Anterior cingulate cortex (tissue), 58 donors: ENCODE measurements at places on chromosomes 13 and 19.

DNA sequence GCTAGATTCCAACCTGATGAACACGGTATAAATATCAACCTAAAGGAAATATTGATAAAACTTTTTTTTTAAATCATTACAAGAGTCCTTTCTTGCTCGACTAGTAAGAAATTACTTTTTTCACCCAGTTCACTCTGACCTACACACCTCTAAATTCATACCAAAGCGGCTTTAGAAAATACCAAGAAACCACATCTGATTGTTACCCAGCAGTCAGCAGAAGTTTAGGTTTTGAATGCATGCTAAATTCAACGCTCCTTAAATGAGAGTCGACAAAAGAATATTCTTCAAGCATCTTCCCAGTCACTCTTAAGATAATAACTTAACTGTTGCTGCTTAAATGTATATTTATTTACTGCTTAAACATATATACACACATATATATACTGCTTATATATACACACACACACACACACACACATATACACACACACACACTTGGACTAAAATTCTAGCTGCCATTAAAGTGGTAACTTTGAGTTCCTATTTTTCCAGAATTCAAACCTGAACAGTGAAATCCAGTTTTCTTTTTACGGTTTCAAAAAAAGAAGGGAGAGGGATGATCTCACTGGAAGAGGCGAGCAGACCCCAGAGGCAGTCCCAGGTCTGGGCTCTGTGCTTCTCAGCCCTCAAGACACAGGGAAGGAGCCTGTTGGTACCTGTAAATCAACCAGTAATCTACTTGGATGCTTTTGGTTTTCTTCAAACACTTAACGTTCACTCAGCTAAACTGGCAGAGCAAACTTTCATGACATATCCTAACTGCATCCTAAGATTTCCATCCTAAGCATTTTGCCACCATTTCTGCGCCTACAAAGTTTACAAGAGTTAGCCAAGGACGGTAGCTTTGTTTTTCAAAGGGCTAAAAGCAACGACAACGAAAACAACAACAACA, 1.7 kb downstream of the STK24 start:
- no peak for DNase-seq

- no peak for DNase-seq
These were observed 109.2 kb upstream of the MCF2L start for GRCh38 chr13:112859817-112860190.

DNA sequence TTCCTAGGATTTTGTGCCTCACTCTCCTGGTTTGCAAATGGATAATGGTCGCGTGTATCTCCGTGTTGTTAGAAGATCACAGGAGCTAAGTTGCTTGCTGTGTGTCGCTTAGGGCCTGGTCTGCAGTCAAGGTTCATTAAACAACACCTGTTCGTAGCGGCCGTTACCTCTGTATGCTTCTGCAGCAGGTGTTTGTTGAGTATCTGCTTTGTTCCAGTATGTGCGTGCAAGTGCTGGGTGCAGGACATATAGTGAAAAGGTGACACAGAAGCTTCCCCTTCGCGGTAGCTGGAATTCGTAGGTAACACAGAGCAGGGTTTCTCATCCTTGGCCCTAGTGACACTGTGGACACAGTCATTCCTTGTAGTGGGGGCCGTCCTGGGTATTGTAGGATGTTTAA, 5.4 kb downstream of the MED25 start:
- no peak for DNase-seq

DNA sequence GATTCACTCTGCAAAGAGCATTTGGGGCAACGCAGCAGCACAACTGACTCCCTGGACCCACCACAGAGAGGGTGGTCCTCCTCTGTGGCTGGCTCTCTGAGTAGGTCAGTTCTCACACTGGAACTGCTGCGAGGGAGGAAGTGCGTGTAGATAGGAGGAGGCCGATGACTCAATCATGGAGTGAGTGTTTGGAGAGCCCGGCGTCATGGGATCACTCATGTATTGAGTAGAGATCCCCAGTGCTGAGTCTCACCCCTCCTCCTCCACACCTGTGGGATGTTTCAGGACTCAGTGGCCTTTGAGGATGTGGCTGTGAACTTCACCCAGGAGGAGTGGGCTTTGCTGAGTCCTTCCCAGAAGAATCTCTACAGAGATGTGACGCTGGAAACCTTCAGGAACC, 8.9 kb downstream of the ZNF101 start:
- no peak for DNase-seq

GRCh38 chr13:73090116-73090822, 31.5 kb downstream of the KLF5 start:
- no peak for DNase-seq

DNA sequence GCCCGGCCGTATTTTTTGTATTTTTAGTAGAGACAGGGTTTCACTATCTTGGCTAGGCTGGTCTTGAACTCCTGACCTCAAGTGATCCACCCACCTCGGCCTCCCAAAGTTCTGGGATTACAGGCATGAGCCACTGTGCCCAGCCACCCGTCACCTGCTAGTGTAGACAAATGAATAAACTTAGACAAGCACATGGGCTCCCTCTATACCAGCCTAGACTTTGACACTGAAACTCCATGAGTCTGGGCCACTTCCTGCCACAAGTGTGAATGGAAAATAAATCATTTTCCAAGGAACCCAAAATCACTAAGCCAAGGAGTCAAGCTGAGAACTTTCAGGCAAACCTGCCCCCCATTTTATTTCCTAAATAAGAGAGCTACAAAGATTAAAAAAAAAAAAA, 27.0 kb upstream of the TPT1 start:
- DNase-seq = no peak

DNA sequence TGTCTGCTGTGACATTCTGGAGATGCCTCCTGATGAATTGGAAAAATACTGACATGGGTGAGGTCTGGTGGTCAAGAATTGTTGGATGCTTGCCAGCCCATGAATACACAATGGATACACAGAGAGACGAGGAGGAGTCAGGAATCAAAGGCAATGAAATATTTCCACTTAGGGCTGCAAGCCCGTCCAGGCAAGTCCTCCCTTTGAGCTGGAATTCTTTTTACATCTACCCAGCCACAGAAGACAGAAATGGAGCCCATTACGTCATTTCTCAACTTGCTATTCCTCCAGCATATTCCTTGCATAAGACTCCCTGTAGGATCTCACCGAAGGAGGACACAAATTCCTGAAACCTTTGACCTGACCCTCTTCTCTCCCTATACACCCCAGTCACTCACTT, 15.7 kb upstream of the IGFL4 start:
- no peak for DNase-seq

GRCh38 chr19:1813192-1814182, 1.4 kb upstream of the ATP8B3 start:
- DNase-seq = no peak

DNA sequence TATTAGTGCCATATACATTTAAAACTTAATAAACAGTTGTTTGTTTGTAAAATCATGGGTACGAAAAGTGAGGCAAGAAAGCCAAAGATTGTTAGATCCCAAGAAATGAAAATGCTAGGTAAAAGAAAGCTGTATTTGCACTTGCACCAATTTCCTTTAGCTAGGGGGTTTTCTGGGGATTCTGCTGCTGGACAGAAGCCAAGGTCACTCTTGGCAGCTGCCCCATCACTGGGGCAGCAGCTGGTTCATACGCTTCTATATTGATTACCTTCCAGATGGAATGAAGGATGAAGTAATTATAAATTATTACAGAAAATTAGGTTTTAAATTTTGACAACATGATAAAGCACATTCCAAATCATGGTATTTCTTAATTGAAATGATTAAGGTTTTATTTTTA, 127.4 kb downstream of the SLITRK5 start:
- DNase-seq = no peak

DNA sequence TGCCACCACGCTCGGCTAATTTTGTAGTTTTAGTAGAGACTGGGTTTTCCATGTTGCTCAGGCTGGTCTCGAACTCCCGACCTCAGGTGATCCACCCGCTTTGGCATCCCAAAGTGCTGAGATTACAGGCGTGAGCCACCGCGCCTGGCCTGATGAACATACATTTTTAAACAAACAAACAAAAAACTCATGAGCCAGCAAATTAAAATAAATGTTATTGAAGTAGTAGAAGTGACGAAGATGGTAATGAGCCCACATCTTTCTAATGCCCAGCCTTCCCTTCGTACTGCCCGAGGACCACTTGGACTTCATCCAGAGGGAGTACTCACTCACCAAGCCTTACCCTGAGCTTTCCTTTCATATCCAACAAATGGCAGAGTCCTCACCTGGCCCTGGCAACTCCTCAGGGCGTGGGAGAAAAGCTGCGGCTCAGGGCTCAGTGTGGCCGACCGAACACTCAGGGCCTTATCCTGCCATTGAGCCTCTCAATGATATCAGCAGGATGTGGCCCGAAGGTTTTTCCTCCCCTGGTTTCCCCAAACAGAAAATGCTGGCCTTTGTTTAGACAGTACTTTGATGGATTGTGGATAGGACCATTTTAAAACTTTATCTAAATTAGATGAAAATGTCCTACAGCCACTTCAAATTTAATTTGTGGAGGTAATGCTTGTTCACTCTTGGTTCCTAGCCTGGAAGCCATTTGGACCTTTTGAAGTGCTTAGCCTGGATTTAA, 22.8 kb upstream of the ABCC4 start:
- no peak for DNase-seq

DNA sequence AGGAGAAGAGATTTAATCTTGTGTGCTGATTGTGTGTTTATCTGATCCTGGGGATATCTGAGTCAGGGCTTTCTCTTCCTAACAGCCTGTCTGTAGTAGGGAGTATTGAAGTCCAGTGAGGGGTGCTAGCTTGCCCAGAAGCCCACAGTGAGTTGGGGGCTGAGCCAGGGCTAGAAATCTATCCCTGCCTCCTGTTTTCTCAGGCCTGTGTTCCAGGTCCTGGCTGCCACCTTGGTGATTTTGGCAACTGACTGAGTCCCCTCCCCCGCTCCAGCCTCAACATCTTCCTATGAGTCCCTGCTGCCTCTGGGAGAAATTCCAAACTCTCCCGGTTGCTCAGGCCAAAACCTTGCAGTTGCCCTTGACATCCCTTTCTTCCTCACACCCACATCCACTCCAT, 7.7 kb upstream of the NOVA2 start:
- peak; percentile 16 for DNase-seq

- DNase-seq = no peak
These were observed 478 bp downstream of the LMO7 start for GRCh38 chr13:75636436-75637180.

GRCh38 chr13:101893021-101893420, 440.5 kb downstream of the ITGBL1 start:
- no peak for DNase-seq

GRCh38 chr13:19962894-19963293, 4.4 kb downstream of the ZMYM2 start:
- DNase-seq = no peak

- no peak for DNase-seq
These were observed 813 bp downstream of the ZNF562 start for GRCh38 chr19:9673912-9674662.

GRCh38 chr19:7676854-7677253, at the start of gene MCEMP1:
TSS of gene MCEMP1 (plus strand) at chr19:7677090. CDS start at chr19:7677121, 31 bp downstream.
- no peak for DNase-seq

DNA sequence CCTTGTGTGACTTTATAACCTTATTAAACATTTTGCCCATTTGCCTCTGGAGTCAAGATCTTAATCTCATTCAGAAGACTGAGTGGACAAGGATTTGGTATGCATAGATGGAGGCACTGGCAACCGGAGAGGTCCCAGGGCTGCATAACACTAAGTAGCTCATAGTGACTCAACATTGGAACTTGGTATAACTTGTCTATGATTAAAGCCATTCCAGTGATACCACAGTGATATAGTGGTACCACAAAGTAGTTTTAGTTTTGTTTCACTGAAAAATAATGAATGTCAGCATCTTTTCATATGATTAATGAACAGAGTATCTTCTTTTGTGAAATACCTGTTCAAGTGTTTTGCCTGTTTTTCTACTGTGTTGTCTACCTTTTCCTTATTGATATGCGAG, 26.4 kb downstream of the CDK8 start:
- no peak for DNase-seq

- DNase-seq = no peak
These were observed at the start of gene LYPD3 for GRCh38 chr19:43465468-43466120. TSS of gene LYPD3 (minus strand) at chr19:43465608. CDS start at chr19:43465571, 37 bp downstream.

DNA sequence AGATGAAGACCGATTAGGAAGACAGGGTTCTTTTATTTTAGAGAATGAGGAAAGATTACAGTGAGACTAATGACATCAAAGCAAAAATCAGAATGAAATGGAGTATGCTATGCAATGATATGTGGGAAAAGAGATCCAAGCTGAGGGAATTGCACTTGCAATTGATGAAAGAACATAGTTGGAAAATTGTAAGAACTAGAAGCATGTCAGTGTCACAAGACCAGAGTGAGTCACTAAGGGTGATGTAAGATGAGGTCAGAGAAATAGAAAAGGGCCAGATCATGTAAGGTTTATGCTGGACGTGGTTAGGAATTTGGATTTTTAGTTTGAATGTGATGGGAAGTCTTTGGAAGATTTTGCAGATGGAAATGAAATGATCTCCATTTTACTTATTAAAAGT, 1937.3 kb downstream of the OLFM4 start:
- no peak for DNase-seq

DNA sequence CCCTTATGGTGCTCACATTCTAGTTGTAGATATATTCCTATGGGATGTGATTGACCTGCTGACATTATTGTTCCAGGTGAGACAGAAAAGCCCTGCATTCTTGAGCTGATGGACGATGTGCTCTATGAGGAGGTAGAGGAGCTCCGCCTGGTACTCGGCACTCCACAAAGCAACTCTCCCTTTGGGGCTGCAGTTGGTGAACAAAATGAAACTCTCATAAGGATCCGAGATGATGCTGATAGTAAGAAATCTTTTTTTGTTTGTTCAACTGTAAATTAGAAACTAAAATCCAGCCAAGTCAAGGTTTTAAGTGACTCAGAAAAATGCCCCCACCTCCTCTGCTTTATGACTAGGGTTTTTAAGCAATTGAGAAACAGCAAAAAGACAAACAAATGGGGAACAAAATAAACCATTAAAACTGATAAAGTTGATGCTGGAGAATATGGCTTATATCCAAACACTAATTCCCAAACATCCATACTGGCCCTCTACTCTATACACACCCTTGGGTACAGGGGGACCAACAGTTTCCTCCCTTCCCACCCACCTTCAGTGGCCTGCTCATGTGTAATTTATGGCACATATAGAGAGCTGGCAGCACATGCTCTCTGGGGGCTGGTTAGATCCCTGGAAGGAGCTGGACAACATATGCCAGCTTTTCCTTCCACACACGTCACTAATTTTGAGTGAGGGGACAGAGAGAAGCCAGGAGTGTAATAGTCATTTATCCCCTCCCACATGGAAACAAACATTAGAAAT, 139.6 kb downstream of the STOML3 start:
- DNase-seq = no peak

- DNase-seq = no peak
These were observed 24.1 kb upstream of the WDR18 start for GRCh38 chr19:960020-960419.

DNA sequence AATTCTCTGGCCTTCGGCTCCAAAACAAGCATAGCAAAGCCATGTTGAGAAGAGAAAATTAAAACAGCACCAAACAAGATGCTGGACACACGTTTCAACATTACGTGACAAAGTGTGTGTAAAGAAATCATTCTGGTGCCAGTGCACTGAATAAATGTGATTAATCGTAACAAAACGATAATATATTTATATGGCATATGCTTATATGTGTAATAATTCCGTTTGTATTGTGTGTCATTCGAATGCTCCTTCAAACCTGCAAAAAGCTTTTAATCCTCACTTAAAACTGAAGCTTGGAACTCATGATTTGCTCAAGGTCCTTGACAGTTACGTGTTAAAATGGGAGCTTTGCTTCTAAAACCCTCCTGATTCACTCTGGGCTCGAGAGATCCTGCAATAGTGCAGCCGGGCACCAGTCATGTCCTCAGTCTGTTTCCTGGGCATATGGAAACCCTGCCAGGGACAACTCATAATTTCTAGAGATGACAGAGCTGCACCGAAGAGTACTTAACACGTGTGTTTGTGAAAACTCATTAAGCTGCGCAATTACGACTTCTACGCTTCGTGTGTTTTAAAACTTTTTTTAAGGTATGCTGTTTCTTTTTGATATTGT, 731 bp upstream of the AKAP8L start:
- DNase-seq = no peak
